ENCODE measurements at places on chromosomes 7 and 10. TPM values are rescaled to one million over a fixed set of nuclear protein-coding genes. Genes with fewer than 3 reads are reported as not detected.

DNA sequence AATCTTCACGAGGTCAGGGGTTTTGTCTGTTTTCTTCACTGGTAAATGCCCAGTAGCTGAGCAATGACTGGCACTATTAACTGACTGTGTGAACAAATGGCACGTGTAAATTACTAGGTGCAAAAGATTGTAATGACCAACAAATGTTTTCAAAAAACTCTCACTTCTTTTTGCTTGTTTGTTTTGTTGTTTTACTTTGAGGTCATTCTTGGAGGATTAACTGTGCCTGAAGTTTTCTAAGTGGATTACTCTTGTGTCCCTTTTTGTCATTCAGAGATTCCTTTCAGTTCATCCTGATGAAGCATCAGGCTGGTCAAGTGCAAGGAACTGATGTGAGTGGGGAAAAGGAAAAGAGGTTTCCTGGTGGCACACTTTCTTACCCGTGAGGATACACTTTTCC, 74.4 kb upstream of the PPP1R3C start:
- no peaks in the 10 kb centered on the region for H3K27me3 ChIP-seq
- H3K27ac ChIP-seq = no peak overlapping the region
- H3K4me3 ChIP-seq = no peak overlapping the region
- DNase-seq = no peak
- no peaks in the 10 kb centered on the region for H3K4me1 ChIP-seq

DNA sequence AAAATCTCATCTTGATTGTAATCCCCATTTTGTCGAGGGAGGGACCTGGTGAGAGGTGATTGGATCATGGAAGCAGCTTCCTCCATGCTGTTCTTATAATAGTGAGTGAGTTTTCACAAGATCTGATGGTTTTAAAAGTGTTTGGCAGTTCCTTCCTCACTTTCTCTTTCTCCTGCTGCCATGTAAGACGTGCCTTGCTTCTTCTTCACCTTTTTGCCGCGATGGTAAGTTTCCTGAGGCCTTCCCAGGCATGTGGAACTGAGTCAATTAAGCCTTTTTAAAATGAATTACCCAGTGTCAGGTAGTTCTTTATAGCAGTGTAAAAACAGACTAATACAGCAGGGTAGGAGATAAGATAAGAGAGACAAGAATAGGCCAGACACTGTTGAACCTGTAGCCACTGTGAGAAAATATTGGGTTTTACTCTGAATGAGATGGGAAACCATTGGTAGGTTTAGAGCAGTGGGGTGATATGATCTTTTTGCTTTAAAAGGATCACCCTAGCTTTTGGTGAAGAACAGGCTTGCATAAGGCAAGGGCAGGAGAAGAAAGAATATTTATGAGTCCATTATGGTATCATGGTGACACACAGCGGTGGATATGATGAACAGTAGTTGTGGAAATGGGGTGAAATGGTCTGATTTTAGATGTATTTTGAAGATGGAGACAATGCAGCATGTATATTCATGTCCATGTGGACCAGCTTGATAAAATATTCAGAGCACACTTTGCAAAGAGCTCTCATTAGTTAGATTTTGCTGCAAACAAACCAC, 11.5 kb downstream of the OR6B1 start:
- H3K36me3 ChIP-seq = no peaks in the 10 kb centered on the region
- H3K4me3 ChIP-seq = no peak overlapping the region

DNA sequence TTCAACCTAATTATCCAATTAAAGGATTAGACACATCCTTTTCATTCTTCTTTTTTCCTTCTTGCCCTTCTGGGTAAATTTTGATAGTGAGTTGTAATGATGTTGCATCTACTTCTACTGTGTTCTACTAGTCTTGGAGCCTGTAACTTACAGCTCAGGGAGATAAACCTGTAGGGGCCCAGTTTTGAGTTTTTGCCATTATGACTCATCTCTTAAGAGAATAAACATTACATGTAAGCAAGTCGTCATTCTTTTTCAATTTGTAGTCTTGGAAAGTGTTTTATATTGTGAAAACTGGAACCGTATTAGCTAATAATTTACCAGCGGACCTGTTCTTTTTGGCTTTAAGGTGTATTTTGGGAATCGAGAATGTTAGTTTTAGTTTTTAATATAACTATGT, 89.7 kb upstream of the RPA3 start:
- H3K4me3 ChIP-seq = no peak overlapping the region
- H3K27me3 ChIP-seq = no peaks in the 10 kb centered on the region
- H3K27ac ChIP-seq = no peak overlapping the region
- no peak for DNase-seq

DNA sequence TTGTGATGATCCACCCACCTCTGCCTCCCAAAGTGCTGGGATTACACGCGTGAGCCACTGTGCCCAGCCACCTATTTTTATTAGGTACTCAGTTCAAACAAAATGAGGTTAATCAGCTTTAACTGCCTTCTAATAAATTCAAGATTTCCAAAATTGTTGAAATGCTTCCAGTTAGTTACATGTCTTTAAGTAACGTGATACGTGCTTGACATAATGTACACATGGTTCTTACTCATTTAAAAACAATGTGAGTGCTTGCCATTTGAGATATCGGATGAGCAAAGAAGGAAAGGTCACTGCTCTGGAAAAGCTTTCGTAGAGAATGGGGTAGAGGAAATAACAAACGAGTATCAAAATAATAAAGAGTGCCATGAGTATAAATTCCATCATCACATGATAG, 83.6 kb downstream of the KMT2E start:
- H3K4me3 ChIP-seq = no peak overlapping the region
- H3K27me3 ChIP-seq = no peaks in the 10 kb centered on the region
- no peak overlapping the region for H3K27ac ChIP-seq
- no peaks in the 10 kb centered on the region for H3K4me1 ChIP-seq
- peaks cover 15% of the 10 kb centered on the region for H3K36me3 ChIP-seq

- no peaks in the 10 kb centered on the region for H3K36me3 ChIP-seq
- no peak overlapping the region for H3K27ac ChIP-seq
Observed at GRCh38 chr7:11478426-11478825, 353.6 kb downstream of the THSD7A start.

- peaks cover 15% of the 10 kb centered on the region for H3K36me3 ChIP-seq
- no peak overlapping the region for H3K27ac ChIP-seq
- H3K4me1 ChIP-seq = peaks cover 5% of the 10 kb centered on the region
- H3K4me3 ChIP-seq = no peak overlapping the region
Observed at GRCh38 chr10:119849031-119849789, 23.4 kb downstream of the MCMBP start.

DNA sequence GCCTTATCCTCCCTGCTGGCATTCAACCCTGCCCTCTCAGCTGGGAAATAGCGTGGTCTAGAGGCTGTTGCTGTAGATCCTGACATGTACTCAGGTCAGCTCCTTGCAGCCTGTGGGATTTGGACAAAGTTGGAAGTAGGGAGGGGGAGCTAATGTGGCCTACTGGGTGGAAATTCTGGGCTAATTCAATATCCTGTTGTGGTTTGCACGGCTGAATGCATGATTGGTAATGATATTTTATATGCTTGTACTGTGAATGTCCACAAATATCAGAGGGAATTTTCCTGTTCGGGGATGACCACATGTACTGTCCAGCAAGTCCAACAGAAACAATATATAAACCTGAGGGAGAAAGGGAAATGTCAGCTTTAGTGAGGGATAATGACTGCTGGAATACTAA, 22.1 kb upstream of the NPVF start:
- H3K4me3 ChIP-seq = no peak overlapping the region
- H3K27ac ChIP-seq = no peak overlapping the region
- H3K36me3 ChIP-seq = no peaks in the 10 kb centered on the region
- H3K27me3 ChIP-seq = peaks cover 2% of the 10 kb centered on the region
- H3K4me1 ChIP-seq = no peaks in the 10 kb centered on the region
- no peak for DNase-seq

GRCh38 chr10:111473361-111473760, 396.5 kb downstream of the ADRA2A start:
- H3K27ac ChIP-seq = no peak overlapping the region
- no peak overlapping the region for H3K4me3 ChIP-seq
- no peaks in the 10 kb centered on the region for H3K27me3 ChIP-seq
- no peak for DNase-seq

GRCh38 chr7:107594961-107595737, 15.1 kb downstream of the BCAP29 start:
- H3K4me1 ChIP-seq = no peaks in the 10 kb centered on the region
- peaks cover 7% of the 10 kb centered on the region for H3K36me3 ChIP-seq
- no peak for DNase-seq
- no peak overlapping the region for H3K27ac ChIP-seq
- no peak overlapping the region for H3K4me3 ChIP-seq

GRCh38 chr10:110777017-110777416, 94.7 kb upstream of the PDCD4 start:
- H3K4me3 ChIP-seq = no peak overlapping the region
- H3K27me3 ChIP-seq = no peaks in the 10 kb centered on the region
- no peaks in the 10 kb centered on the region for H3K36me3 ChIP-seq
- DNase-seq = no peak

DNA sequence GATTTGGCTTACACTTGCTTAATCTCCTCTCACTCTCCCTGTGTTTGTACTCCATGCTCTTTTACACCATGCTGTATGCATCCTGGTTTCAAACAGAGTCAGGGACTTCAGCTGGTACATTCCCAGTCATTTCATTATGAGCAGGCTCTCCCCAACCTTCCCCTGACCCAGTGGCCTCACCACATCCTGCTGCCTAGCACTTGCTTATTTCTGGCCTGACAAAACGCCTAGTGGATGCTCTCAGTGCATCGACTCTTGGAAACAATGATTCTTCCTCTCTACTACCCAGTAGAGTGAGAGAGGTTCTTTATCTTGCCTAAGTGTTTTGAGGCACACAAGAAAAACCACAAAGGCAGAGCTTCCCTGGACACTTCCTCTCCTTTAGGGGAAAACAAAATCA, 63.4 kb downstream of the CAV1 start:
- DNase-seq = no peak
- no peaks in the 10 kb centered on the region for H3K36me3 ChIP-seq
- peaks cover 26% of the 10 kb centered on the region for H3K4me1 ChIP-seq
- H3K4me3 ChIP-seq = no peak overlapping the region

GRCh38 chr7:98668255-98668654, 51.2 kb downstream of the NPTX2 start:
- no peaks in the 10 kb centered on the region for H3K27me3 ChIP-seq
- H3K27ac ChIP-seq = no peak overlapping the region
- no peaks in the 10 kb centered on the region for H3K36me3 ChIP-seq
- no peaks in the 10 kb centered on the region for H3K4me1 ChIP-seq
- DNase-seq = no peak

DNA sequence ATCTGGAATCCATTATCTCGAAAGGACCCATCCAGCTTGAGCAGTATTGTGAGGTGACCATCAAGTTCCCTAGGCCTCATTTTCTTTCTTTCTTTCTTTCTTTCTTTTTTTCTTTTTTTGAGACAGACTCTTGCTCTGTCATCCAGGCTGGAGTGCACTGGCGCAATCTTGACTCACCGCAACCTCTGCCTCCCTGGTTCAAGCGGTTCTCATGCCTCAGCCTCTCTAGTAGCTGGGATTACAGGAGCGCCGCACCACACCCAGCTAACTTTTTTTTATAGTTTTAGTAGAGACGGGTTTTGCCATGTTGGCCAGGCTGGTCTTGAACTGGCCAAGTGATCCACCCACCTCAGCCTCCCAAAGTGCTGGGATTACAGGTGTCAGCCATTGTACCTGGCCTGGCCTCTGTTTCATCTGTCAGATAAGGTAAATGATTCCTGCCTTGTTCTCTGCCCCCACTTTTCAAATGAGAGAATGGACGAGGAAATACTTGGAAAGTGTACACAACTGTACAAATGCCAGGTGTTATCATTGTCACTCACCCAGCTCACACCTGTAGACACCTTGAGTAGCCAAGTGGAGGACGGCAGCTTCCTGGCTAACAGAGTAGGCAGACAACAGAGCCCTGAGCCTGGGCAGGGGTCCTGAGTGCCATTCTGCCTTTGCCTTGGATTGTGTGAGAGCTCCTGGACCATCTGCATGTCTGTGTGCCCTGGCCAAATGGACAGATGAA, 54.1 kb downstream of the HK1 start:
- H3K4me1 ChIP-seq = peaks cover 39% of the 10 kb centered on the region
- no peak for DNase-seq
- no peaks in the 10 kb centered on the region for H3K27me3 ChIP-seq
- H3K27ac ChIP-seq = no peak overlapping the region
- H3K36me3 ChIP-seq = peaks cover 18% of the 10 kb centered on the region
- no peak overlapping the region for H3K4me3 ChIP-seq

- no peak overlapping the region for H3K4me3 ChIP-seq
- no peak overlapping the region for H3K27ac ChIP-seq
- no peaks in the 10 kb centered on the region for H3K27me3 ChIP-seq
- no peaks in the 10 kb centered on the region for H3K36me3 ChIP-seq
- no peaks in the 10 kb centered on the region for H3K4me1 ChIP-seq
Observed at GRCh38 chr10:89795840-89796239, 94.5 kb downstream of the KIF20B start.

- DNase-seq = no peak
- H3K4me1 ChIP-seq = peaks cover 12% of the 10 kb centered on the region
- no peak overlapping the region for H3K27ac ChIP-seq
- H3K27me3 ChIP-seq = no peaks in the 10 kb centered on the region
Observed at GRCh38 chr7:134452419-134452838, 6.5 kb downstream of the AKR1B1 start.

DNA sequence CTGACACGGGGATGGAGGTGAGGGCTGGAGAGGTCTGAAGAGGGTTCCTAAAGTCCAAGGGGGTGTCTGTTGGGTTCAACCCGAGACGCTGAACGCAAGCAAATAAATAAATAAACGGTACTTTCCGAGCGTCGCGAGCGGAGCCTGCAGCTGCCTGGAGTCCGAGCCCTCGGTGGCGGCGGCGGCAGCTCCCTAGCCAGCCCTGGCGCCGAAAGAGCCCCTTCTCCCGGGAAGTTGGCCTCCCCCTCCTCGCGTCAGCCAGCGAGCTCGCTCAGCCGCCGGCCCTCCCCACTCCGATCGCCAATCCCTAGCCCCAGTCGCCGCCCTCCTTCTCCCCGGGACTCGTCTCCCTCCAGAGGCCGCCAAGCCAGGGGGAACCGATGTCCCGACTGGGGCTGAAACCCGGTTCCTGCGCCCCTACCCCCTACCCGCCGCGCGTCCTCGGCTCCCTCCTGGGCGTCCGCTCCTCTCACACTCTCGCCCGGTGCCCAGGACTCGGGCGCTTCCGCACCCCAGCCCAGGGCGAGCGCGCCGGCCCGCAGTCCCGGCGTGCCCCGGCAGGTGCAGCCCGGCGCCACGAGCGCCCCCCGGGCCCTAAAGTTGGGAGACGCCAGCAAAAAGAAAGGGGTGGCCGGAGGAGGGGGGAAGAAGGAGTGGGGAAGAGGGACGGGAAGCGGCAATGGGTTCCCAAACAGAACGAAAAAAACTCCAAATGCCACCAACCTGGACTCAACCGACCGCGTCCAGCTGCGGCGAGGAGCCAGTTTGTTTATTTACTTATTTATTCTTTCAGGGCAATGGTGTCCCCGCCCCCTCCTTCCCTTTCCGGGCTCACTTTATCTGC, at the start of gene GFRA1:
Gene GFRA1 (minus strand): TSS at position 767 of the 844 bp plus-strand sequence. CDS start 1,177 bp downstream, outside the sequence.
- H3K27me3 ChIP-seq = peaks cover 23% of the 10 kb centered on the region
- H3K36me3 ChIP-seq = no peaks in the 10 kb centered on the region
- no peak for DNase-seq
- peaks cover 7% of the 10 kb centered on the region for H3K4me1 ChIP-seq
- no peak within 1 kb of the TSS for H3K4me3 ChIP-seq

GRCh38 chr10:55734112-55734511, 626.9 kb downstream of the ZWINT start:
- H3K27ac ChIP-seq = no peak overlapping the region
- H3K36me3 ChIP-seq = no peaks in the 10 kb centered on the region
- no peaks in the 10 kb centered on the region for H3K27me3 ChIP-seq
- H3K4me3 ChIP-seq = no peak overlapping the region

TRIM56 gene
- 85.7 TPM for total RNA-seq

FGL2 gene
- 7.0 TPM for total RNA-seq

ANKRD30A gene
- not detected for total RNA-seq

PTF1A gene
- total RNA-seq = not detected

HTR5A gene
- total RNA-seq = not detected

CYP2C18 gene
- not detected for total RNA-seq

ADRB1 gene
- not detected for total RNA-seq

SEMA3D gene
- total RNA-seq = 0.36 TPM

HKDC1 gene
- not detected for total RNA-seq

ETV1 gene
- not detected for total RNA-seq

COBL gene
- total RNA-seq = not detected

GIGYF1 gene
- 134 TPM for total RNA-seq

All from B cell (primary cell).